ENCODE measurements at places on chromosomes 1 and 21. TPM values are rescaled to one million over a fixed set of nuclear protein-coding genes. Genes with fewer than 3 reads are reported as not detected.

The PGLYRP4 gene
- polyA plus RNA-seq = not detected

The MIXL1 gene
- polyA plus RNA-seq = 0.44 TPM

The LORICRIN gene
- not detected for polyA plus RNA-seq

The PLA2G2A gene
- 0.57 TPM for polyA plus RNA-seq

The DNM3 gene
- 3.0 TPM for polyA plus RNA-seq

The CLDN19 gene
- polyA plus RNA-seq = 0.34 TPM

The ADGRL4 gene
- polyA plus RNA-seq = 11.9 TPM

The TMEM82 gene
- not detected for polyA plus RNA-seq

The NHLH1 gene
- 0.59 TPM for polyA plus RNA-seq

The TRIM58 gene
- 3.1 TPM for polyA plus RNA-seq

The SLAMF6 gene
- polyA plus RNA-seq = 0.16 TPM

The BROX gene
- polyA plus RNA-seq = 21.4 TPM

The GJB5 gene
- polyA plus RNA-seq = 0.16 TPM

The SH2D1B gene
- 0.71 TPM for polyA plus RNA-seq

The OR14K1 gene
- polyA plus RNA-seq = not detected

The GUCA2B gene
- polyA plus RNA-seq = not detected

The SLAMF7 gene
- 0.46 TPM for polyA plus RNA-seq

The SPRR3 gene
- not detected for polyA plus RNA-seq

The RCC1 gene
- 25.0 TPM for polyA plus RNA-seq

DNA sequence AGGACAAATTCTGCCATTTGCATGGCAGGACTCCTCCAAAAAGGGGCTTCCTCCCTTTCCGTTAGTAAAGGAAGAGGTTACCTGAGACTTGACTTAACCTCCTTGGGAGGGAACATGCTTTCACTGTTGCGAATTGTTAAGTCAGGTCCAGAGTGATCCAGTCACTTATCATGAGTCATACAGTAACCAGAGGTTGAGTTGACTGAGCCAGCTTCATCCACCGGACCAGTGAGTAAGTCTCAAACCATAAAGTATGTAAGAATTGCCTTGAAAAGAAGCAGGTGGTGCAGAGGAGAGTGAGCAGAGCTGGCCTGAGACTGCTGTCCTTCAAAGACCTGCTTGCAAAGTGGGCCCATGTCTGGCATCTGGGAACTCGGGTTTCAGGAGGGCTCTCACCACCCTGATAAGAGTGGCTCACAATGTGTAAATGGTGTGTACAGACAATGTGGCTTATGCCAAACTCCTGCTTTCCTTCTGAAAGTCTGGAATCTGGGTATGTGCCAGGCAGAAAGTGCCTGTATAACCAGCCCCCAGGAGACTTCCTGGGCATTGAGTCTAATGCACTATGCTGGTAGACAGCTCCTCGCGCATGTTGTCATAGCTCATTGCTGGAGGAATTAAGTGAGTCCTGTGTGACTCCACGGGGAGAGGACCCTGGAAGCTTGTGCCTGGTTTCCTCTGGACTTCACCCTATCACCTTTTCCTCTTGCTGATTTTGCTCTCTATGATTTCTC is 84.3 kb upstream of the KLHDC7A start:
- no peak for DNase-seq

DNA sequence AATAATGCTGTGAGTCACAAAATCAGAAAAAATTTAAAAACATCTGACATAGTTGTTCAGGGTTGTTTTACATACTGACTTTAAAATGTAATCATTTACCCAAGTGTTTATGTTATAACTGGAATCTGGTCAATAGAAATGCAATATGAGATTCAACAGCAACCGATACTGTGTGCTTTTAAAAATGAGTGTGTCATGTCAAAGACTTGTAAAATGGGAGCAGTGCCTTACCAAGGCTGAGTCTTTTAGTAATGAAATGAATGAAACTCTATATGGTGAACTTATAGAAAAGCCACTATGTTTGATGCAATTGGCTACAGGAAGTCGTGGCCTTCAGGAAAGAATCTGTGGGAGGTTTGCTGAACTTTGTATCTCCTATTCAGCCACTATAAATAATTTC is 570.2 kb downstream of the DPYD start:
- DNase-seq = no peak

GRCh38 chr21:25898671-25899070 is 163.9 kb downstream of the GABPA start:
- no peak for DNase-seq

- no peak for DNase-seq
Measured at GRCh38 chr1:67338642-67339041, 31.0 kb downstream of the IL12RB2 start.

GRCh38 chr1:21681426-21681825 is 12.3 kb upstream of the RAP1GAP start:
- no peak for DNase-seq

- DNase-seq = no peak
Measured at GRCh38 chr1:216892581-216893160, 169.4 kb upstream of the ESRRG start.

DNA sequence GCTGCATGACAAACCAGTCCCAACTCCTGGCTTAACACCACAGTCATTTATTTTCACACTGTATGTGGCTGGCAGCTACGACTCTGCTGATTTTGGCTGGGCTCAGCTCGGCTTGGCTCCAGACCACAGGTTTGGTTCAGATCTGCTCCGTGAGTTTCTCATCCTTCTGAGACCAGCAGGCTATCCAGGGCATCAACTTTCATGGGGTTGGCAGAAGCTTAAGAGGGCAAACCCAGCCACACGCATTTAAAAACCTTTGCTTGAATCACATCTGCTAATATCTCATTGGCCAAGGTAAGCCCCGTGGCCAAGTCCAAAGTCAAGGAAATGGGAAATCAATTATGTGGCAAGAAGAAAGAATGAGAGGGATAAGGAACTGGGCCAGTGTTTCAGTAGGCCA is 574.2 kb downstream of the MATN1 start:
- DNase-seq = no peak

DNA sequence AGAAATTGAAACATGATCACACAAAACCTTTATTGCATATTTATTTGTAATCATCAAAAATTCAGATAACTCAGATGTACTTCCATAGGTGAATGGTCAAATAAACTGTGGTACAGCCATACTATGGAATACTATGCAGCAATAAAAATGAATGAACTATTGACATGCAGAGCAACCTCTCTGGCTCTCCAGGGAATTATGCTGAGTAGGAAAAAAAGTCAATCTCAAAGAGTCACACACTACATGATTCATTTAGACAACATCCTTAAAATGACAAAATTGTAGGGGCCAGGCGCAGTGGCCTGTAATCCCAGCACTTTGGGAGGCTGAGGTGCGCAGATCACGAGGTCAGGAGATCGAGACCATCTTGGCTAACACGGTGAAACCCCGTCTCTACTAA is 104.0 kb downstream of the TPR start:
- DNase-seq = no peak

- DNase-seq = no peak
Measured at GRCh38 chr1:156490401-156491032, 10.1 kb downstream of the MEF2D start.

DNA sequence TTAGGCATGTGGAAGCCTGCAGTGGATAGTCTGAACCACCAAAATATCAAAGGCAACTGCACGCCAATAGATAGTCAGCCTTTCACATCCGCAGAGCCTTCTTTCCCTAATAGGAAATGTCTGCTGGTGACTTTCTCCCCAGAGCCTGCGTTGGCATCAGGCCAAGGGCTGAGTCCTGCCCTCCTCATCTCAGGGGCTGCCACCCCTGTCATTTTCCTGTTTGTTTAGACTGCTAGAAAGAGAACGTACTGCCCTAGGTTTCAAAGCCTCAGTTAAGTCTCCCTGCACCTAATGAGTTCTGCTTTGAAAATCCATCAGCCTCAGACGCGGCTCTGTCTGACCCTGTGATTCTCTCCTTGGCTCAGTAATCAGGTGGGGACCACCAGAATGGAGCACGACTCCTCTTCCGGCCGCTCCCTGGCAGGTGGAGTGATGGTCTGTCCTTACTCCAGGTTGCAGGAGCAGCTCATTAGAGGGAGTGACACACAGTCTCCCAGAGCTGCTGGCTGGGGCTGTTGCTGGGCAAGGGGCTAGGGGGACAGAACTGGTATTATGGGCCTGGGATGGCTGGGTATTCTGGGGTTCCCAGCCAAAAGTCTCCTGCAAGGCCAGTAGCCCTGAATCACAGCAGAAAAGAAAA is 27.3 kb downstream of the STUM start:
- DNase-seq = no peak

GRCh38 chr1:177820213-177820612 is 149.6 kb downstream of the SEC16B start:
- no peak for DNase-seq

- DNase-seq = no peak
Measured at GRCh38 chr1:91555074-91555730, 54.6 kb downstream of the CDC7 start.

DNA sequence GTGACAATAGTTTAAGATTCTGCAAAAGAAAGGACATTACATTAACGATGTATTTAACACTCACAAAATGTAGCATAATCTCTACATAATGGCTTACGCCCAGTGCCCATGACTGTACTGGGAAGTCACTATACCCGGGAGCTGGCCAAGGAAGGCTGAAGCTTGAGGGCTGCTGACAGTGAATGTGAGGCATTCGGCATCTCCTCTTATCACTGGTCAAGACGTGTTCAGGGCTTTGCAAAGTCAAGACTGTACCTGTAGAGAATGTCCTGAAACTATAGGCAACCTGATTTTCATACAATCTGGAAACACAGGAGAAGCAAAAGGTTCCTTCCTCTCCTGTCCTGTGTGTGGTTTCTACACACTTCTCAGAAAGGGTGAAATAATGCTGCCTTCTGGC is 12.7 kb upstream of the IFNGR2 start:
- no peak for DNase-seq

DNA sequence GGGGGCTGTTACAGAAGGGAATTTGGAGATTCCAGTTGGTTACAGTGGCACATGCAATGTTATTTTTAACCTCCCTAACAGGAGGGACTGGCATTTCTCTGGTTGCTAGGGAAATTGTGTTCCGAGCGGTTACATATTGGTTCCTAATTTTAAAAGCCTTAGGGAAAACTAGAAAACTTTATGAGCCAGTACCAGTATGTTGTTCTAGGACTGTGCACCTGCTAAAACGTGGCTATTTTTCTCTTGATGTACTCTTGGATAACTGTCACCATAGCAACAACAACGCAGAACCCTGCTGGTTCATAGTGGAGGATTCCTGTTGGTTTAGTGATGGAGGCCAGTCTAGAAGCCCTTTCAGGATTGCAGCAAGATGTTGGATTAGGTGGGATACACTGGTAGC is 68.9 kb upstream of the PGBD5 start:
- no peak for DNase-seq

- DNase-seq = no peak
Measured at GRCh38 chr1:111615870-111616715, 3.5 kb upstream of the RAP1A start.

DNA sequence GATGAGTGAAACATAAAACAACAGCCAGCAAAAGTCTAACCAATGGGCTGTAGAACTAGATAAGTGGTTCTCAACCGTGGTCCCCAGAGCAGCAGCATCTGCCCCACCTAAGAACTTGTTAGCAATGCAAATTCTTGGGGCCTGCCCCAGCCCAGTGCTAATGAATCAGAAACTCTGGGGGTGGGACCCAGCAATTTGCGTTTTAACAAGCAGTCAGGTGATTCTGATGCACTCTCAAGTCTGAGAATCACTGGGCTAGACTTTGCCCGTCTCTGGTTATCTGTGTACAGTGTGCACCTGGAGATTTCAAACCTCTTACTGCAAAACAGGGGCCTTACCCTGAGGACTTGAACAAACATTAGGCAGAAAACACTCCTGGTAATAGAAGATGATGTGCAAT is 66.5 kb downstream of the PLXNA2 start:
- no peak for DNase-seq

DNA sequence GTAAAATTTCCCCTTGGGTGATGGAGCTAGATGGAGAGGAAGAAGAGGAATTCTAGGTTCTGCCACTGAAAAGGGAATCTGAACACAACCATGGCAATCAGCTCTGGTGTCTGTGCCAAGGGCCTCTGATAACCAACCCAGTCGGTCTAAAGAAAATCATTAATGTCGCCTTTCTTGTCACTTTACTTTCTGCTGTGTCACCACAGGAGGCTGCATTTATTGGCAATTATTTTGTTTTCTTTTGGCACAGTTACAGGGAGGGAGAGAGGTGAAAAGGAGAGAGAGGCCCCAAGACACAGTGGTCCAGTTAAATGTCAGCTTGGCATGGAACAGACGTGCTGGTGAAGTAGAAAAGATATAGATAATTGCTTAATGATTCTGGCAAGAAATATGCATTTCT is 287.0 kb downstream of the ASTN1 start:
- DNase-seq = no peak

- no peak for DNase-seq
Measured at GRCh38 chr1:214842856-214843255, 239.7 kb upstream of the KCNK2 start.

- no peak for DNase-seq
Measured at GRCh38 chr1:91724231-91724630, 161.7 kb downstream of the TGFBR3 start.

DNA sequence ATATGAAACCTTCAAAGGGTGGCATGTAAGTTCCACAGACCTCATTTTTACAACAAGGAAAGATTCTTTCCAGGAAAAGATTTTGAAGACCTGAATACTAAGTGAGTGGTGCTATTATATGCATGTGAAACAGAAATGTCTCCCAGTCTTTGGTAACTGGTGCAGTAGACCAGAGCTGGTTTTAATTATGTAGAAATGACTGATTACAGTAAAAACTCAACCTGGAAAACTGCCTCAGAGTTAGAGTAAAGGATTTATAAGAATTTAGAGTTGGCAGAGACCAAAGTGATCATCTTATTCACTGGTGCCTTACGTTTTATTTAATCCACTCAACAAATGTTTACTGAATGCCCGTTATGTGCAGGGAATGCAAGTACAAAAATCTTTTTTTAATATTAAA is 30.2 kb upstream of the LRRC8D start:
- DNase-seq = no peak

DNA sequence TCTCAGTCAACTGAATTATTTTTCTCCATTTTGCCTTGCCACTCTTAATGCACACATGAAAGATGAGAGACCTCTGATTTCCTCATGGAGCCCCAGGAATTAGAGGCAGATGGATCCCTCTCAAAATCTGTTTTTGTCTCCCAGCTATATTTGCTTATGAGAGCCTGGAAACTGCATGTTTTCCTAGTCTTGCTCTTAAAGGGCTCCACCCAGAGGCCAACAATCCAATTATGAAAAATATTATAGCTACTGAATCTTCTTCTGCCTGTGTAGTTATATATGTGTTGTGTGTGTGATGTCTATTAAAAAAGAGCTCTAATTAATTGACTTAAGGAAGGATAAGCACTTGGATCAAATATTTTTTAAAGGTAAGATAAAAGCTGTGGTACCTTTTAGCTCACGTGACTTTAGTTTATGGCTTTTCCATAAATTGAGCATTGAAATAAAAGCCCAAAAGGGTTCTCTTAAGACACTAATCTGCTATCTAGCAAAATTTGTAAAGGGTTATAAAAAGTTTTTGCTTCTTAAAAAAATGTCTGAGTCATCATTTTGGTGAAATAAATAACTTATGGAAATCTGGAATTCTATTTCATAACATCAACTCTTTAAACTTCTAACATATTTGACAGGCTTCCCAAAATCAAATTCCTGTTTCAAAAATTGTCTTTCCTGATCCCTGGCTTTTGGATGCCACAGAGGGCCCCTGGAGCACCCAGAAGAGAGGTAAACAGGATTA is 31.2 kb upstream of the TSPEAR start:
- DNase-seq = no peak

GRCh38 chr1:231099996-231100767 is 60.1 kb upstream of the FAM89A start:
- DNase-seq = no peak

GRCh38 chr1:248852481-248853405 is 6.1 kb downstream of the ZNF692 start:
- DNase-seq = no peak

Measured in forelimb muscle (tissue), 1 donor.